ENCODE measurements at places on chromosomes 6 and 20.
A peak's percentile ranks its signal among the peaks of the same experiment; 100 is the strongest.

DNA sequence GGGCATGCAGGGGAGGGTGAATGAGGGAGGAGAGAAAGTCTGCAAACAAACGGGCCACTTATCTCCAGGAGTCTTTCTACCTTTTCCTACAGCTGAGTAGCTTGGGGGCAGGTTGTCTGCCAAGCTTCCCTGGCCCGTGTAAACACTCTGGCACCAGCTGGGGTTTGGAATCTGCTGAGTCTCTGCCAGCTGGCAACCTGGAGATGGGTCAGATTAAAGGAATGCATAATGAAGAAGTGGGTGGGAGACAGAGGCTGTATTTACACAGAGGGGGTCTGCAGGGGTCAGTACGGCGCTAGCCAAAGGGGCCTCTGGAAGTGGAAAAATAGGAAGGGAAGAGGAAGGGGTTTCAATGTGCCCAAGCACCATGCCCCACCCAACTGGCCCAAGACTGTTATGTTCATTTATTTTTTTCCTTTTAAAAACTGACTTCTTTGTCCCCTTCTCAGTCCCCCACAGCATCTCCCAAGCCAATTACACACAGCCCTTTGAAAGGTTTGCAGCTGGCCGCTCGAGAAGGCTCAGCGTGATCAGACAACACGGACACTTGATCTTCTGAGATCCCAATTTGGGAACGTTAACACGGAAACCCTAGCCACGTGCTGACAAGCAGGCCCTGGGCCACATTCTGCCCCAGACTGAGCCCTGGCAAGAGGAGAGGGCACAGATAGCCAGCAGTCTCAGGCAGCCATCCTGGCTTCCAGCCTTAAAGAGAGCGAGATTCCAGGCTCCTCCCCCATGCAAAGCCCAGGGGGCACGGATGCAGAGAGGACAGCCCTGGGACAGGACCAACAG lies 25.2 kb downstream of the TRAM2 start:
- DNase-seq, result peak; percentile 73

DNA sequence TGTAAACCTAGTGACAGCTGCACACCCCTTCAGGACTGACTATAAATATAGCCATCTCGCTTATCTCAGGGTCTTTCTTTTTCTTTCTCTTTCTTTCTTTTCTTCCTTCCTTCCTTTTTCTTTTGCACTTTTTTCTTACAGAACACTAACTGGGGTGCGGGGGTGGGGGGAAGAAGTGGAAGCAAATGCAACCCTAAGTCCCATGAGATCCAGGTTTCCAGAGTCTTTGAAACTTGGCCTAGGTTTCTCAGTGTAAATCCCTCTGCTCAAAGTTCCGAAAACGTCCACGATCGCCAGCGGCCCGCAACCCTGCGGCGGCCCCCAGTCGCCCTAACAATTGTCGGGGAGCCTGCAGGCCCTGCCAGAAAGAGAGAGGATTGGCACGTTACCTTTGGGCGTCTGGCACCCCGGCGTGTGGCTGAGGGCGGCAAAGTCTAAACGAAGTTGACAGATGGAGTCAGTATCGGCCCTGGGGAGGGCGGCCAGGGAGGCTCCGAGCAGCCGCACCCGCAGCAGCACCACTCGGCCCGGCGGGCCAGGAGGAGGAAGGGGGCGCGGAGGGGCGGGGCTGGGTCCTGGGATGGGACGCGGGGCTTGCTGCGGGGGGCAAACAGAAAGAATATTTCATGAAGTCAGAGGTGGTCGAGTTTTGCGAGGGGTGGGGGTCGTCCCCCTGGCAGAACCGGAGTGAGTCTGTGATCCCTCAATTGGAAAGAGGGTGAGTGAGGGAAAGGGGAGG lies 577 bp upstream of the FOXF2 start:
- no peak for DNase-seq

DNA sequence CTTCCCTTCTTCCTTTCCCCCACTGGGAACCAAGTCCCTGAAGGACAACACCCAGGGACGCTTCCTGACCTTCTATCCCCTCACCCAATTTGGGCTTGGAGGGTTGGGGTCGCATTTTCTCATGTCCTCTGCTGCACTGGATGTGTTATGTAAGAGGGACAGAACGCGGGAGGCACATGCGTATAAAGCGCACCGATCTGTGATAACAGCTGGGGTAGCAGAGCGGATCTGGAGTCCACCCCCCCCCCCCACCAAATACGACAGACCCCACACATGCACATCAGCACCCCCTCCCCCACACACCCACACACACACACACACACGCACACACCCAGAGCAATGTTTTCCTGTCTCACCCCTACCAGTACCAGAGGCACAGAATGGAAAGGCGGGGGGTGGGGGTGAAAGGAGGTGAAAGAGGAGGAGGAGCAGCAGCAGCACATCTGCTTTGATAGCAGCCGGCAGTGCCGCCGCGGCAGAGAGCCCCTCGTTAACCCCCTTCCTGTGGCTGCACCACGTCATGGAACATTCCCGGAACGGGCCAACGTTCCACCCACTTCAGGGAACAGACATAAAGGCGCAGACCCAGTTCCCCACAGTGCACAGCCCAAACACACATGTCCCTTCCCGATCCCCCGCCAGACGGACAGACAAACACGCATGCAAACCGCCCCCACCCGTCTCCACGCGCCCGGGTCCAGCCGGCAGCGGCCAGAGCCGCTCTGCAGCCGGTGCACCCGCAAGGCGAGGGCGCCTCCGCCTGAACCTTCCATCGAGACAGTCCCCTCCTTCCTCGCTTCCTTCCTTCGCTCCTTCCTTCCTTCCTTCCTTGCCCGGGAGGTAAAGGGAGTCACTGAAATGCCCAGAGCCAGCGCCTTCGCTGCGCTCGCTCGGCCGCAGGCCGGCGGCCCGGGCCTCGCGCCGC lies 590 bp downstream of the HIVEP2 start:
- DNase-seq, result peak; percentile 79

GRCh38 chr20:53621482-53622246 lies 28.0 kb upstream of the ZNF217 start:
- DNase-seq, result no peak

GRCh38 chr6:163620670-163621330 lies 206.3 kb downstream of the QKI start:
- no peak for DNase-seq

- no peak for DNase-seq
These were observed 2.1 kb downstream of the MAP3K7 start for GRCh38 chr6:90584636-90585255.

GRCh38 chr20:58492074-58492718 lies 23.0 kb downstream of the APCDD1L start:
- DNase-seq, result no peak

DNA sequence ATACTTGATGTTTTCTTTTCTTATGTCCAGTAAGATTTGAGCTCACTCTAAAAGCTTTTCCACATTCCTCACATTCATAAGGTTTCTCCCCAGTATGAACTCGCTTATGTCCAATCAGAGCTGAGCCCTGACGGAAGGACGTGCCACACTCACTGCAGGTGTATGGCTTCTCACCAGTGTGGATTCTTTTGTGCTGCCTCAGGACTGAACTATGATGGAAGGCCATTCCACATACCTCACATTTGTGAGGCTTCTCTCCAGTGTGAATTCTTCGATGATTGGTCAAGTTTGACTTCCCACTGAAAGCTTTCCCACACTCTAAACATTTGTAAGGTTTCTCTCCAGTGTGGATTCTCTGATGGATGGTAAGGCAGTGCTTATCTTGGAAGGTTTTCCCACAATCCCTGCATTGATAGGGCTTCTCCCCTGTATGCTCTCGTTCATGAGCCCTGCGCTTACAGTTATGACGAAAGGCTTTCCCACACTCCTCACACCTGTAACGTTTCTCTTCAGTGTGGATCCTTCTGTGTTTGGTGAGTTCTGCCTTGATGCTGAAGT lies 9.9 kb downstream of the ZNF311 start:
- no peak for DNase-seq

- DNase-seq, result no peak
These were observed 49.3 kb downstream of the PHACTR2 start for GRCh38 chr6:143727035-143727434.

DNA sequence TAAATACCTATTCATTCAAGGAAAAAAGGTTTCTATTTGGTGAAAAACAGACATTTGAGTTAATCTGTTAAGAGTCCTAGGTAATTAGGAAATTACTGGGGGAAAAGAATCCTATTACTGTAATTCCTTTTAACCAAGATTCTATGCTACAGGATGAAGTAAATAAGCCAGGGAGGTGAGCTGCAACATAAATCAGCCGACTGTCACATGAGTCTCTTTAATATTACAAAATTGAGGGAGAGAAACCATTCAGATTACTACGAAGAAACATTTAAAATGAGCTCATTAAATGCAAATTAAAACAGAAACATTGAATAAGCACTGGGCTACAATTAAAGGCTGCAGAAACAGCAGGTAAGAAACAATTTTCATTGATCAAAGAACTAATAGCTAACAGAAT lies 5.3 kb downstream of the PRKN start:
- DNase-seq, result no peak

- no peak for DNase-seq
These were observed 18.9 kb downstream of the MANBAL start for GRCh38 chr20:37308086-37309050.

DNA sequence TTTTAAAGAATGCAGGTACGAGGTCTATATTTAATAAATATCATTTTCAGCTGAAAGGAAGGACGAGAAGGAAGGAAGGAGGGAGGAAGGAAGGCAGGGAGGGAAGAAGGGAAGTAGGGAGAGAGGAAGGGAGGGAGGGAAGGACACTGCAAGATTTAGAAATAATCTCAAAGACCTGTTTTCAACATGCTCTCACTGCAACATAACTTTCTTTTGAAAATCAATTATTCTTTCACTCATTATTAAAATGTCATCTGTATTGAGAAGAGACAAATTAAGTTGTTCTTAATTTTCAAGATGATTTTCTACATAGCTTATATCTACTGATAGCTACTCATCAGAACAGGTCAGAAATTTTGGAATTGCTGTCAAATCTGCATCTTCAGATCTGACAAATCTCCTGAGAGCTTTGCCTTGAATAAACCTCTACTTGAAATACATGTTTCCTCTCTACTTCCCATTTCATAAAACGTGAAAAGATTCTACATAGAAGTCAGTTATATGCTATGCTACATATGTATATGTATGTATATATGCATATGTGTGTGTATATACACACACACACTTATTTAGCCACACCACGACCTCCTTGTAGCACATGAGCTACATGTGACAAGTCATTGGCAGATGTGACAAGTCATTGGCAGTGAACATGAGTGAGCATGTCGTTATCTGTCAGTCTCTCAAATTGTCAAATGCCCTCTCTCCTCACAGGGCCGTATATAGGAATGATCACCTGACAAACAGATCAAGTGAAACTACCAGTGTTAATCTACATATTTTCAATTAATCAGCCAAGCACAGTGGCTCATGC lies 241.6 kb downstream of the LY86 start:
- DNase-seq, result no peak
